ENCODE measurements at places on chromosomes 11 and 22.

- DNase-seq, result no peak
These were observed at the start of gene VPREB1 for GRCh38 chr22:22244316-22245250. TSS of gene VPREB1 (plus strand) at chr22:22244786. CDS start at chr22:22244814, 28 bp downstream.

DNA sequence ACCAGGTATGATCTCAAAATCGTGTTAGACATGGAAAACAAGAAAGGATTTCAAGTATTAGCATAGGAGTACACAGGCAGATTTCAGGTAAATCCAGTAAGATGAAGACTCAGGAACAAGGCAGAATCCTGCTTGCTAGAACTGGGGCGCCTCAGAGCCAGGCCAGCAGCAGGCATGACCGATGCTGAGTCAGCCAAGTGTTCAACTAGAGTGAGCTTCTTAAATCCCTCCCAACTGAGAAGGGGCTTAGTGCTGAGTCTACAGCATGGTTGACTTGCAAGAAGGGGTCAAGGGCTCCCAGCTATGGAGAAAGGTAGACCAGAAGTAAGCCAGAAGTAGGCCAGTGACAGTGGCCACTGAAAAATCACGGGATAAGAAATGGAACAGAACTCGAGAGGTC is 12.4 kb downstream of the GRAP2 start:
- no peak for DNase-seq

DNA sequence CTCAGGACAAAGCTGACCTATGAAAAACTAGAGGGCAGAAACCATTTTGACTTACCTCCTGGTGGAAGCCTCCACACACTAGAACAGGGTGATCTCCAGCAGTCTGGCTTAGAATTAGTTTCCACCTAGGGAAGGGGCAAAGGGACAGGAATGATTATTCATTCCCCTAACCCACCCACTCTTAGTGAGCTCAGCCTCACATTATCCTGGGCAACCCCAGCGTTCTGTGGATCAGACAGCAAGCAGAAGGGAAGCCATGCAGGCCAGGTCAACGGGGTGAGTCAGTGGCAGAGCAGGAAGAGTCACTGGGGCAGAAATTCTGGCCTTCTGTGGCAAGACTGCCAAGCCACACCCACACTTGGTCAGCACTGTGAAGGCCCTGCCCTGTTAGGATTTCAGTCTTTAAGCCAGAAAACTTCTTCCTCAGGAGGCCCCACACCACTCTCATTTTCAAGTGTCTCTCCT is 10.5 kb downstream of the NUMA1 start:
- no peak for DNase-seq

DNA sequence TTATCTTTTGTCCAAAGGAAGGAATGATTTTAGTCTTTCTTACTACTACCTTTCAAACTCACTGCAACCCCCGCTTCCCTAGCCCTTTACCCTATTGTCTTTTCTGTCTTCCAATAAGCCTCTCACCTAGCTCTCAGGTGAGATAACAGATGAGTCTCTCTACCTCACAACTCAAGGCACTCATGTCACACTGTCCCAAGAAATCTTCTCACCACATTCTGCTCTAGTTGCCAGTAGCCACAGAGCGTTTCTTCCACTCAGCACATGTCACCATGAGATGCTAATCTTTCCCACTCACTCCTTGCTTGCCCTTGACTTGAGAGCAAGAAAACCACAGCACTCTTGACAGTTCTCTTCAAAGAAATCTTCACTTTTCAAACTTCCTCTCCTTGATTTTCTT is 32.7 kb upstream of the TMEM41B start:
- DNase-seq, result no peak

- DNase-seq, result no peak
These were observed 49.0 kb upstream of the BMAL1 start for GRCh38 chr11:13228572-13228971.

- DNase-seq, result no peak
These were observed 105.6 kb downstream of the MN1 start for GRCh38 chr22:27695925-27696324.

DNA sequence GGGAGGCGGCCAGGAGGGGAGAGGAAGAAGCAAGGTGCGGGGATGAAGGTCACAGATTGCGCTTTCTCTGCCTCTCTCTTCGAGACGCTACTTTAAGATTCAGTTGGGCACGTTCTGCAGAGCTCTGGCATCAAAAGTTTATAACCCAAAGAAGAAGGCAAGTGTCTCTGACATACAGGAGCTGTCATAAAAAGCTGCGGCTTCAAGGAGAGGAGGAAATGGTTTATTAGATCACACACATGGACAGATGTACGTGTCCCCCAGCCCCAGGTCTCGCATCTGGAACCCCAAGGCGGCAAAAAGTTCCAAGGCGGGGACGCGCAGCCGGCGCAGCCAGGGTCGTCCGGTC is 589.0 kb downstream of the OPCML start:
- no peak for DNase-seq

- DNase-seq, result no peak
These were observed 5.8 kb downstream of the UBASH3B start for GRCh38 chr11:122661182-122661945.

DNA sequence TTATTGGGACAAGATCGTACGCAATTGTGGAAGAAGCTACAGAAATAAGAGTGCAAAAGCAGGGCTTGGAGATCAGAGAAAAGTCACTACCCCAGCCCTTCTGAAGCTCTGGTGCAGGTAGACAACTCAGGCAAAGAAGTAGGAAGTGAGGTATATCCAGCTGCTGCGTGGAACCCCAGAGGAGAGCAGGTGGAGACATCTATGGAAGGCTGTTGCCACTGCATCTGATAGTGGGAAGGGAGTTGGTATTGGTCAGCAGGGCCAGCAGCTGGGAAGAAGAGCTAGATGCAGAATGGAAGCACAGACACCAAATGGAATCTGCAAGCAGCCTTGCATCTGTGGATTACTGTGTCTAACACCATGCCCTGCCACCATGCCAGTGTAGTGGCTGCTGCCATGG is 165.1 kb downstream of the WNT11 start:
- no peak for DNase-seq

GRCh38 chr11:31366795-31367194 is 2.7 kb downstream of the DCDC1 start:
- DNase-seq, result no peak

DNA sequence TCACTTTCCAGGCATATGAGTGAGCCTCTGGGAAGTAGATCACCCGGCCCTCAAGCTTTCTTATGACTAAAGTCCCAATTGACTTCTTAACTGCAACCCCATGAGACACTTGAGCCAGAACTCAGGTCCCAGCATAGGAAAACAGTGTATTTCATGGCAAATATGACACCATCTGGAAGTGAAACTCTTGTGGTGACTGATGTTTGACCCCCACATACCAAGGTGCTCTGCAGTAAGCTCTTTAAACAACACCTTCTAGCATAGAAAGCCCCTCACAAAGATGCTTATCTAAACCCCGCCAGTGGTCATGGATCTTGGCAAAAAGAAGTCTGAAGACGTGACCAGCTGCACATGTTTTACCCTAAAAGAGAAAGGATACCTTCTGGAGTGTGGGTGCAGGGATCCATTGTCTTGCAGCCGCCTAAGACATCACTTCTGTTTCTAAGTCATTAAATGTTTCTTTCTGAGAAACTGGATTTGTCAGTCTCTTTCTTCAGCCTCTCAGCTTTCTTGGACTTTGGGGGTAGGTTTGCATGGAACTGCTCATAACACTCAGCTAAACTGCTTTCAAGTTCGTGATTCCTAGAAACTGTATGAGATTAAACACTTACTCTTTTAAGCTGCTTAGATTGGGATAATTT is 7.4 kb upstream of the PELI3 start:
- no peak for DNase-seq

All from activated naive CD4-positive, alpha-beta T cell treated with anti-CD3 and anti-CD28 coated beads, Interleukin-2, amount 50 U/mL, for 72 hours (primary cell).